ENCODE measurements at places on chromosomes 6 and 20. TPM values are rescaled to one million over a fixed set of nuclear protein-coding genes. Genes with fewer than 3 reads are reported as not detected.

SIRPD gene
- total RNA-seq, result not detected

PERP gene
- total RNA-seq, result 19.0 TPM

FAXC gene
- total RNA-seq, result 0.65 TPM

SIGLEC1 gene
- not detected for total RNA-seq

SLC17A1 gene
- not detected for total RNA-seq

ELOVL4 gene
- 0.60 TPM for total RNA-seq

MUC21 gene
- not detected for total RNA-seq

HEY2 gene
- under 0.01 TPM for total RNA-seq

ESR1 gene
- total RNA-seq, result not detected

TEAD3 gene
- 0.17 TPM for total RNA-seq

DCDC2 gene
- total RNA-seq, result not detected

HLA-DRA gene
- 0.11 TPM for total RNA-seq

CNKSR3 gene
- total RNA-seq, result 13.8 TPM

SLC35B3 gene
- 19.2 TPM for total RNA-seq

C6orf52 gene
- total RNA-seq, result not detected

HUS1B gene
- total RNA-seq, result 0.69 TPM

ATXN1 gene
- 10.8 TPM for total RNA-seq

HLA-G gene
- not detected for total RNA-seq

RAET1E gene
- total RNA-seq, result not detected

C20orf202 gene
- total RNA-seq, result 0.17 TPM

KIAA0408 gene
- total RNA-seq, result not detected

NTSR1 gene
- not detected for total RNA-seq

MACROD2 gene
- total RNA-seq, result 0.95 TPM

CALHM4 gene
- total RNA-seq, result 0.11 TPM

SNAP25 gene
- total RNA-seq, result not detected

HSPA1L gene
- total RNA-seq, result 1.5 TPM

FAM83C gene
- under 0.01 TPM for total RNA-seq

BTN1A1 gene
- not detected for total RNA-seq

MEI4 gene
- not detected for total RNA-seq

UNC5CL gene
- total RNA-seq, result 0.09 TPM

TCP11 gene
- total RNA-seq, result not detected

KCNQ2 gene
- total RNA-seq, result not detected

CLPSL1 gene
- not detected for total RNA-seq

AVP gene
- total RNA-seq, result not detected

PAK5 gene
- total RNA-seq, result not detected

Data from dermis lymphatic vessel endothelial cell (primary cell).